Activated T-cell treated with anti-CD3 and anti-CD28 coated beads for 4 hours (primary cell): ENCODE measurements at places on chromosomes 5 and 9.

GRCh38 chr5:78653681-78654366 is 5.3 kb upstream of the LHFPL2 start:
- no peak for DNase-seq

GRCh38 chr9:3677541-3677940 is 151.7 kb upstream of the RFX3 start:
- DNase-seq, result no peak

DNA sequence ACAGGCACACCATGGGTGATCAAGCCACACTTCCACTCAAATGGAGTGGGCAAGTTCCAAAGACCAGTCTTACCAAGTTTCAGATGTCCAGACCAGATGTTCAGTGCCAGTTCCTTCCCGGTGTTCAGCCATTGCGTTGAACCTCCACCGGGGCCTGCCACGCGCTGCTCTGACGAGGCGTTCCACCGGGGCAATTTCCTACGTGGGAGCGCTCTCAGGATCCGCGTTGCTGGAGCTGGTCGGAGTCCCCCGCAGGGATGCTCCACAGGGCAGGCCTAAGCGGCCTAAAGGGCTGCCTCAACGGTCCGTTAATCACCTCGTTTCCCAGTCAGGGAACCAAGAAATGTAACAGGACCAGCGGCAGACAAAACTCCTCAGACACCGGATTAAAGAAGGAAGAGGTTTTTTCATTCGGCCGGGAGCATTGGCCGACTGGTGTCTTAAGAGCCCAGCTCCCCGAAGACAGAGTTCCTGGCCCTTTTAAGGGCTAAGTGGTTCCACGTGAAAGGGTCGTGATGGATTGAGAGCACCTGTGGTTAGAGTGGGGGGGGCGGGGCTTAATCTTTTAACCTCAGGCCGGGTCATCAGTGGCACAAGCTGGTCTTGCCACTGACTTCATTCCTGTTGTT is 35.7 kb upstream of the PPP1R26 start:
- no peak for DNase-seq

GRCh38 chr9:116992865-116993264 is 305.8 kb downstream of the TRIM32 start:
- DNase-seq, result no peak

- DNase-seq, result no peak
Observed at GRCh38 chr9:20989923-20990341, 41.5 kb downstream of the HACD4 start.

GRCh38 chr5:146722361-146722779 is 156.2 kb downstream of the PPP2R2B start:
- DNase-seq, result no peak

DNA sequence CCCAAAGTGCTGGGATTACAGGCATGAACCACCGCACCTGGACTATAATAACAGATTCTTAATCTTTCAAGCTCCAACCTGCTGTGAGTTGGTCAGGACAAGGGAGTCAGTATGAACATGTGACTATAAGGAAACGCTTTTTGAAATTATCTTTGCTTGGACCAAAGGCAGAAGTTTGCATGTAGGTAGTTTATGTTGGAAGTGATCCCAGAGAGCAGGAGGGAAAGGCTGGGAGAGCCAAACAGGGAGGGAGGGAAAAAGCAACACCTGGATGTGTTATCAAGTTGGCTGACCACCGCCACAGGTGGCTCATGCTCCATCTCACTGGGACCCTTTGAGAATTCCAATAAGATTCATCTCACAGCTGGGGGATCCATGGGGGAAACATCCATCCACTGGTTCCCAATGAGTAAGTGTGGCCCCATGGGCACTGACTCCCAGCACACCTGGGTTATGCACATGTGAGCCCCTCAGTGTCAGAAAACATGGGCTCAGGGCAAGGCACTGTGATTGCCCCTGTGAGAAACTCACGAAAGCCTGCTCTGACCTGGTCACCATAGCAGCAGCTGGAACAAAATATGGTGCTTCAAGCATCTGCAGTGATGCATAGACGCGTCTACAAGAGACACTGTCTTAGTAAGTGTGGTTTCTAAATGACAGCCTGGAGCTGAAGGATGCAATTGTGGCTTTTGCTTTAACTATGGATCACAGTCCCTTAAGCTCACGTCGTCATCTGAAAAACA is 62.1 kb downstream of the ARSB start:
- no peak for DNase-seq

GRCh38 chr9:4805191-4805918 is 12.6 kb downstream of the RCL1 start:
- DNase-seq, result no peak

GRCh38 chr9:135932656-135933055 is 25.3 kb upstream of the CAMSAP1 start:
- DNase-seq, result no peak

DNA sequence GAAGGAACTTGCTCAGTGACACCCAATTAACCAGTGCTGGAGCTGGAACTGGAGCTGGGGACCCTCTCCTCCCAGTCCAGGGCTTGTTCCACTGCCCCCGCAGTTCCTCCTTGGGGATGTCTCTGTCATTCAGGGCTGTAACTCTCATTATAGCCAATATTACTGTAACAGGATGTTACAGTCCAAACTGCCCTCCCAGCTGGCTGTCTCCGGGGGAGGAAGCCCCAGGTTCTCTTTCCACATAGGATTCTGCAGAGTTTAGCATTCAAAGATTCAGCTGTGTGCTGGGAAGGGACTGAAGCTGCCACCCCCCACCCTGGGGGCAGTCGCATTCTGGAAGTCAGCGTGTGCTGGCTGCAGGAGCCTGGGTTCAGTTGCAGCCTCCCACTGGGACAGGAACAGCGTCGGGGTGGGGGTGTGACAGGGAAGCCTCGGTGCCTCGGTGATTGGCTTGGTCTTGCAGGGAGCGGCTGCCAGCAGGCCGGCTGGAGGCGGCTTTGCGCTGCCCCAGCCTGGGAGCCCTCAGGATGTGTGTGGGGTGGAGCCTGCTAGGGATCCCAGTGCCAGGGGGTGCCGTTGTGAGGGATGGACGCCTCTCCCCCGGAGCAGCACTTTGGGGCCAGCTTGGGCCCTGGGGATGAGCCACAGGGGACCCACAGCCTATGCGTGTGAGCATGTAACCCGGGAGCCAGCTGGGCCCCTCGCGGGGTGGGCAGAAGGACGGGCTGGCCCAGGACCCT is 101.1 kb downstream of the RGS3 start:
- DNase-seq, result no peak

DNA sequence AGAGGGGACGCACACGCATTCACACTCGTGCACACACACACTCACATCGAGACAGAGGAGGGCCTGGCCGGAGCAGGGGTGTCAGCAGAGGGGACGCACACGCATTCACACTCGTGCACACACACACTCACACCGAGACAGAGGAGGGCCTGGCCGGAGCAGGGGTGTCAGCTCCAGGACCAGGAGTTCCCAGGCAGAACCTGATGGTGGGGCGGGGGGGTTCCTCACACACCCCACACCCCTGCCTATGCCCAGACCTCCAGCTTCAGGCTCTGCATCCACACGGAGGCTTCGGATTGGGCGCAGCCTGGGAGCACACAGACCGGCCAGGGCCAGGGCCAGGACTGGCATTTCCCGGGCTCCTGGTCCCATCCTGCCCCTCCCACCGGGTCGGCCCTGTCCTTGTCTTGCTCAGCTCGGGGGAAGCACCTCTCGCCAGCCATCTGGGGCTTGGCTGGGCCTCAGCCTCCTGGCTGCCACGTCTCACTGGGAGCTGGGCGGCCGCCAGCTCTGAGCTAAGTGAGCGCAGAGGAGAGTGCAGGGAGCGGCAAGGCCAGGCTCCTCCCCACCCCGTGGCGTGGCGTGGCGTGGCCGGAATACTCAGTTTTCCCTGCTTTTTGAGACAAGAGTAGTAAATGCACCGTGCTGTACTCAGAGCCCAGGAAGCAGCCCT is 31.3 kb downstream of the ADAMTS2 start:
- no peak for DNase-seq

DNA sequence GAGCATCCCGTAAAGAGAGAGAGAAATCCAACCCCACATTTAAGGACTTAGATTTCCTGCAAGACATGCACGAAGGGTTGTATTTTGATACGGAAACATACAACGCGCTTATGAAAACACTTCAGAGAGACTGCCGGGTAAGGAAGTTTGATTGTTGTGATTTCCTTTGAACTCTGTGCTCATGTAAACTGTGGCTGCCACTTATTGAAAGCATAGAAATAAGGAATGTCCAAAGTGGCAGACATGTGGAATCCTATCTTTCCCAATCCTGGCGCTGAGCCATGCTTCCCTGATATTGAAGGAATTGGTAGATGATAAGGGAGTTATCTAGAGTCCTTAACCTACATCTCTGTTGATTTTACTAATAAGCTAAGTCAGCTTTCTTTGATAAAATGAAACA is 119.4 kb downstream of the PRKACG start:
- DNase-seq, result no peak

DNA sequence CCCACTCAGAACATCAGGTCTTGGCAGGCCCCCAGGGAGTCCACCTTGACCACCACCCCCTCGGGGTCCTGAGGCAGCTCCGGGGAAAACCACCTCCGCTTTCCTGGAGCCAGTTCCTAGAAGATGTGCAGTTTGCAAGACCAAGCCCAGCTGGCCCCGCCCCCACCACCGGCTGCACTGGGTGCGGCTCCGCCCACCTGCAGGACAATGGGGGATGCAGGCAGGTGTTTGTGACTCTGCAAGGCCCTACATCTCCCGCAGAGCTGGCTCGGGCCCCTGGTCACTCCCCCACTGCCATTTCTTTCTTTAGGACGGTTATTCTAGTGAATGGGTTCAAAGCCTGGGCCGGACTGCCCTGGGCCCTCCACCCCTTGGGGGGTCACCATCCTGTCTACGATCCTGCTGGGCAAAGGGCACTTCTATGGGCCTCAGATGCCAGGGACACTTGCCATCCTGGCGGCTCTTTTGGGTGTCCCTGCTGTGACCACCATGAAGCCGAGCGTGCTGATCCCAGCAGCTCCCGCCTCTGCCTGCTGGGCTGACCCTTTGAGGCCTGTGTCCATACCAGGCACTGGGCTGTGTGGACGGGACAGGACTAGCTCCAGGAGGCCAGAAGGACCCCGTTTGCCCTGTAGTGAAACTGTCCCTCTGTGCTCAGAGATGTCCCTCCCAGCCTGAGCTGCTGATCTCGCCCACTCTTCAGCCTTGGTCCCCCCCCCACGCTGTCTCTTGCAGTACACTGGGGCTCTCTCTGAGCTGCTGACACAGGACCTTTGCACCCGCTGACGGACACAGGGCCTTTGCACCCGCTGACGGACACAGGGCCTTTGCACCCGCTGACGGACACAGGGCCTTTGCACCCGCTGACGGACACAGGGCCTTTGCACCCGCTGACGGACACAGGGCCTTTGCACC is 5.9 kb upstream of the NACC2 start:
- no peak for DNase-seq

DNA sequence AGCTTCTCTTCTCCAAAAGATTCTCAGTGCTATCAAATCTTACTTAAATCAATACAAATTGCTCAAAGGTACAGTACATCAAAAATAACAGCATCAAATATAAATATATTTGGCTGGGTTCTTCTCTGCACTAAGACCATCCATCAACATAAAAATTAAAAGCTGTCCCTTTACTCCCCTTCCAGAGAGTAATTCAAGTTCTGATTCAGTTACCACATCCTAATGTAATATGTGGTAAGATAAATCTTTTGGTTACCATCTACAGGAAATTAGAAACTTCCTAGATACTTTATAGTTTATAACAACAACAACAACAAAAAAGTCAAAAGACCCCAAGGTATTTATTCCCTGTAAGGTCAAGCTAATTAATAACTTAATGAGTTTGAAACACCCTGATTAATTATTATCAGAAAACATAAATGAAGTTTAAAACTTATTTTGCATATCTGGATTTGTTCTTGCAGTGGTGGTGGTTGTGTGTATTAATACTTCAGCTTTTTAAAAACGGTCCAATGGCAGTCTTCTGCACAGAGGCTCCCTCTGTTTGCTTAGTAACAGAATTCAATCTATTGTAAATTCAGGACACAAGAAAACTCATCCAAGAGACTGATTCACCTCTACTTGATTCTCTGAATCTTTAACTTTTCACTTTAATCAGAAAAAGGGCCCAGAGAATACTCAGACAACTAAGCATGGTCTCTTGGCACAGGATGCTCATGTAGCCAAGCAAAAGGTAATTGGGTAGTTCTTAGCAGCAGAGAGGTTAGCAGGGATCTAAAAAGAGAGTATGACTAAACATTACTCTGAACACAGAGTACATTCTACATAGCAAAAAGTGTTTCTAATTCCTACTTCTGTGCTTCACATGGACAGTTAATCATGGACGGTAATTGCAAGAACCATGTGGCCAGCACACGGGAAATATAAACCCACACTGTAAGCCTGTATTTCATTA is 20.1 kb downstream of the DIAPH1 start:
- no peak for DNase-seq

DNA sequence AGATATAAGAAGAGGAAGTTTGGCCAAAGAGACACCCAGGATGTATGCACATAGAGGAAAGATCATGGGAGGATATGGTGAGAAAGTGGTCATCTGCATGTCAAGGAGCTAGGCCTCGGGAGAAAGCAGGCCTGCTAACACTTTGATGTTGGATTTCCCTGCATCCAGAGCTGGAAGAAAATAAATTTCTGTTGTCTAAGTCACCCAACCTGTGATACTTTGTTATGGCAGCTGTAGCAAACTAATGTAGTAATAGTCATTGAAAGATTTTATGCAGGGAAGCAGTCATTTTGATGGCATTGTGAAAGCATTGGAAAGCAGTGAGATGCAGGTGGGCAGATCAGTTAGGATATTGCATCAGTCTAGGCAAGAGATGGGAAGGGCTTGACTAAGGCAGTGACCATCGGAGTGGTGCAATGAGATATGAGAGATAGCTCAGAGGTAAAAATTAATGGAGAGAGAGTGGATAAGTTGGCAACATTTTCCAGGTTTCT is 24.5 kb upstream of the FOCAD start:
- no peak for DNase-seq

GRCh38 chr9:135887585-135888050 is 19.7 kb downstream of the CAMSAP1 start:
- DNase-seq, result no peak

DNA sequence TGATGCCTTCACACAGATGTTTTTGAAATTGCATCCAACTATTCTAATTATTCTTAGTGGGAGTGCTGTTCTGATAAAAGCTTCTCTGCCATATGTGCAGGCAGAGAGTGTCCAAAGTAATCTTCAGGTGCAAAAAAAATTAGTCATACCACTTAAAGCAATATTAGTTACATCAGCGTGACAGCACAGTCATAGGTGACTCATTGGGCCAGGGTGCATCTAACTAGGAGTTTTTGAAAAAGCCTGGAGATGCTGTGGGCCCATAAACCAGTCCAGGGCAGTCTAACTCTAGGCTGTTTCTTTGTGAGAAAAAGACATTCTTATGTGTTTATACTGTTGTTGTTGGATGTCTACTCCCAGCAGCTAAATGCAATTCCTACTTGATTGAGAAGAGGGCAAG is 33.0 kb upstream of the C6 start:
- no peak for DNase-seq

DNA sequence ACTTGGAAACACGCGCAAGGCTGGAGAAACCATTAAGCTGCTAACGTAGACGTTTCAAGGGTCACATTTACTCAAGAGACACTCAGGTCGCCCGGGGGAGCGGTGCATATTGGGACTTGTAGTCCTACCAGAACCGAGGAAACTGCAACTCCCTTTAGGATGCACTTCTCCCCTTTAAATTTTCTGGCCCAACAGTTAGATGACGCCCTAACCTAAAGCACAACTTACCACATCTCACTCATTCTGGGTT is 384 bp upstream of the DMXL1 start:
- no peak for DNase-seq
